GF-D8 (cell line): ENCODE measurements at places on chromosomes 2 and 18.

DNA sequence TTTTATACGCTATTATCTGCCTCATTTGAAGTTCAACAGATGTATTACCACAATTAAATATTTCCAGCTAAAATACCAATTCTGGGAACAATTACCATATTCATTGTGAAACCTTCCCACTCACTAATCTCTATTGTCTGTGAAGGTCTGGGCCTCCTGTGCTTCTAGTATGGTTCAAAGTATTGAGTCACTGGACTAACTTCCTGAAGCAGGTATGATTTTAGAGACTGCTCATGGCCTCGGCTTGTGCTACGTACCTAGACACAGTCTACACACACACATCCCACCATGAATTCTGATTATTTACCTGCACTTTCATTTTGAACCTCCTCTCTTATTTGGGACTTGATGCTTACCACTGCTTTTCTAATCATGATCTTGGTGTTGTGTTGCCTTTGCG lies 180.7 kb upstream of the EPHA4 start:
- DNase-seq = no peak

DNA sequence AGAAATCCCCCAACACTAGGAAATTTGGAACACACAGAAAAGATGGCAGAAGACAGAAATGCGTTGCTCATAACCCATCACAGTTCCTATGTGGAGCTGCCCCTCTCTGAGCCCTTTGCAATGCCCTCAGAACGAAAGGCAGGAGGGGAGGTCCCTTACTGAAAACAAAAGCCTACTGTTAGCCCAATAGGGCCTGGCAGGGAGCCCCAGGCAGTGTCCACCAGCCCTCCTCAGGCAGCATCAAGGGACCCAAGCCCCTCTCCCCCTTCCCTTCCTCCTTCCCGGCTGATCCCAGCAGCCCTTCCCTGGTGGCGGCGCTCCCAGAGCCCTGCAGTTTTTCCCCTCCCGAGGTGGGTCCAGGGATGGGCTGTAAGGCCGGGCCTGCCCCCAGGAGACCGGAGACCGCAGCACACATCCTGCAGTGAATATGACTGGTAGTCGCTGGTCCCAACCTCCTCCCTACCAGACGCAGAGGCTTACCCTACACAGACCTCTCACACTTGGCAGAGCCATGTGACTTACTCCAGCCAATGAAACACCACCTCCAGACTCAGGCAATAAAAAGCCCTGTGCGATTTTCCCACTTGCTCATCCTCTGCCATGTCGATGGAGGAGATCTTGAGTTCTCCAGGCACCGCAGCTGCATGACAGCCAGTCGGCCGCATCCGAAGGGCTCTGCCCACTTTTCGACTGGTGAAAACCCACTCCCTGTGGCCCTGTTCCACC lies 19.4 kb upstream of the DUSP2 start:
- DNase-seq = no peak

GRCh38 chr2:172162739-172163336 lies 60.1 kb upstream of the DLX2 start:
- no peak for DNase-seq

DNA sequence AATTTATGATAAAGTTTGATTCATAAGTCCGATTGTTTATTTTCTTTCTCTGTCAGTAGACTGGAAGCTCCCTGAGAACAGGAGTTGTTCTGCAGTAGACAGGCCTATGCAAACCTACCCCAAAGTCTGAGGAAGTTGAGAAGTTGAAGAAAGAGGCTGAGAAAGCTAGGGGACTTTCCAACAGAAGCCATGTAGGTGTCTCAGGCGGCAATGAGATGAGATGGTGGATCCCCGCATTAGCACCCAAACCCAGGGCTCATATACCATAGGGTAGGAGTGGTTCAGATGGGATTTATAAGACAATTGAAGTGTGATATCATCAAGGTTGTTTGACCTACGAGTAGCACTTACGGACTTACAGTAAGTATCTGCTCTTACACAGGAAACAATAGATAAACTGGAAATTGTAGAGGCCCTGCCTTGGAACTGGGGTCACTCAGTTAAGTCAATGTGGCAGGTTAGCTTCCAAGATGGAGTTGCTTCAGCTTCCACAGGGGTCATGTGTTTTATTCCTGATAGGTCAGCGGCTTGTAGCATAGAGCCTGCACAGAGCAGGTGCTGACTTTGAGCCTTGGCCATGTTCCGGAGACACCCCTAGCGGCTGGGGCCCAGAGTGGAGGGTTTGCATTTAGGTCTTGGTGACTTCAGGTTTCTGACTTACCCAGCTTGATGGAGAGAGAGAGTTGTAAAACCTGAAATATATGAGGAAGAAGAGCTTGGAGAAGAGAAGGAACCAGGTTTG lies 2.3 kb upstream of the PSD4 start:
- DNase-seq = no peak
